ENCODE measurements at places on chromosomes 16 and 17.

DNA sequence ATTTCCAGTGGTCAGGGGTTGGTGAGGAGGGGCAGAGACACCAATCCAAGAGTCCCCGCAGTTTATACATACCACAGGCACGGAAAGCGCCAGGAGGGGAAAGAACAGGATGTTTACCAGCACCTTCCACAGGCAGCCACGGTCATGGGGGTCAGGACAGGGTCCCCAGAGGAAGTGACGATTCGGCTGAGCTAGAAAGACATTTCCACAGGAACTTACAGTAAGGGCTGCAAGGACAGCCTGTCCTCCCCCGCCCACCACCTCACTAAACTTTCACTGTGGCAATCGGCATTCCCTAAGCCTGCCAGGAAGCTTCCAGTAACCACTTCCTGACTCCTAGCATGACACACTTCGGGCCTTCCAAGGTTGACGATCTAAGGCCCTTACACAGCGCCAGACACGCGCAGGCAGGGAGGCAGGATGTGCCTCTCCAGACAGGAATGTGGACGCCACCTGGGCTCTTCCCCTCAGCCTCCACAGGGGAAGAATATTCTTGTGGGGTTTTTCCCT lies 1.2 kb upstream of the MT2A start:
- DNase-seq = peak; percentile 99

DNA sequence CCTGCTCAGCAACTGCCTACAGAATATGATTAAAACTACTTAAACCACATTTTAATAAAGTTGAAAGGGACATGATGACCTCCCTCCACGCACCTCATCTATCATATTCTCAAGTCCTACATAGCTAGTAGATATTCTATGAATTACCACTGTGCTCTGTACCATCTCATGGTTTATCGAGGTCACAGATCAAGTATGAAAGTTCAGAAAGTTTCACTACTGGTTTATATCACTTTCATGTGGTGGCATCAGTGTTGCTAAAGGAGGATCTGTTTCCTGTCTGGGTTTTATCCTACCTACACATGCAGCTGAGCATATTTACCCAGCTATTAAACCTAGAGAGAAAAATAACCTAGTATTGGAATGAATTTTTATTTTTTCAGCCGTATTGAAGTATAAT lies 214.9 kb upstream of the MON1B start:
- DNase-seq = no peak

DNA sequence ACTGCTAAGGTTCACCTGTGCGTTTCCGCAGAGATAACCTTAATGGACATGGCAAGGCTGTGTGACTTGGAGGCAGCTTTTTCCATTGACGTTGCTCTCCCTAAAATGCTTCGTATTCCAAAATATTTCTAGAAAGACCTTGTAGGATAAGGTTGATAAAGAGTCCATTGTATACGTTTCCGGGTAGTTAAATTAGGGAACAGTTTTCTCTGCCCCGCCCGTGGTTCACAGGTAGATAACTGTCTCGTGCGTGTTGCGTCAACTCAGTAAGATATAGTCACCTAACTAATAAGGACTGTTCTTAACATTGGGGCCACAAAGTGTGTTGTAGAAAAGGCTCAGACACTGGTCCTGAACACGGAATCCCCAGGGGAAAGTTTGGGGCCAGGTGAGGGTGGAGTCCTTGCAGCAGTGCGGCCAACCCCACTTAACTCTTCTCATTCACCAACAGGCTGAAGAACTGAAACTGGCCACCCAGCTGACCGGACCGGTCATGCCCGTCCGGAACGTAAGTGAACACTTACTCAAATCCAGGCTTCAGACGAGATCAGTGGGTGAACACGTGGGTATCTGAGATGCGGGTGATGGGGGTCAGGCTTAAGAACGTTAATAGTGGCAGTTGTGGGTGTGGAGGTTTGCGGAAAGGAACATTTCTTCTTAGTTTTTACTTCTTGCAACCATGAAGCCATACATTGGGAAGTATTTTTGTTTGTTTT lies 1.6 kb downstream of the RPL13 start:
- DNase-seq = peak; percentile 27

GRCh38 chr17:45296003-45296832 lies 20.6 kb downstream of the MAP3K14 start:
- peak; percentile 48 for DNase-seq

DNA sequence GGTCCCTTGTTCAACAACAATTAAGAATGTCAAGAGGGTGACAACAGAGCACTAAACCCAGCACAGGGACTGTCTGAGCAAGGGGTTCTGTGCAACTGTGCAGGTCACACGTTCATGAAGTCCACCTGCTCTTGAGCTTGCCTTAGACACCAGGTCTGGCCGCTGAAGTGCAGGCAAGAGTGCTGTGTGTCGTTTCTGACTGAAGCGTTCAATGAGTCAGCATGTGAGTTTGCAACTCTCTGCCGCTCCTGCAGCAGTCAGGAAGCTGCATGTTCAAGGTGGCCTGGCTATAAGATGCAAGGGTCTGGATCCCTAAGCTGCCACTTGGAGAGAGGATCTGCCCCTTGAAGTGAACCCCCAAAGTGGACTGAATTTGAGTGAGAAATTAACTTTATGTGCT lies 332.7 kb upstream of the HSBP1 start:
- DNase-seq = no peak

DNA sequence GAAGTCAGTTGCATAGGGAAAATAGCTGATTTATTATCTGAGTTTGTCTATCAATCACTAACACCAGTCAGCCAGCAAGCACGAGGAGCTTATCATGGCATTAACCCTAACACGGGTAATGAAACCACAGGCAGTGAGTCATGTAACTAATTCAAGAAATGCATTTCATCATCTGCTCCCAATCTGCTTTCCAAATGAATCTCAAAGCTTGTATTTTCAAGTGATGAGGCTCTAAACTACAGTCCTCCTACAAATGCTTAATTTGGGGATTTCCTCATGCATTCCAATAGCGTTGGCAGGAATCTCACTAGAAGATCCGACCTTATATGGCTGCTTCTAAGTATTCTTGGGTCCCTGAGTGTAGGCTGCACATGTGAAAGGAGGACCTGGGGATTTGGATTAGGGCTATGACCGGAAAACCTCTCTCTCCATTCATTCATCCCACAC lies 118.4 kb upstream of the HSBP1 start:
- DNase-seq = peak; percentile 22

GRCh38 chr17:29716566-29716965 lies 93.9 kb upstream of the CORO6 start:
- no peak for DNase-seq

DNA sequence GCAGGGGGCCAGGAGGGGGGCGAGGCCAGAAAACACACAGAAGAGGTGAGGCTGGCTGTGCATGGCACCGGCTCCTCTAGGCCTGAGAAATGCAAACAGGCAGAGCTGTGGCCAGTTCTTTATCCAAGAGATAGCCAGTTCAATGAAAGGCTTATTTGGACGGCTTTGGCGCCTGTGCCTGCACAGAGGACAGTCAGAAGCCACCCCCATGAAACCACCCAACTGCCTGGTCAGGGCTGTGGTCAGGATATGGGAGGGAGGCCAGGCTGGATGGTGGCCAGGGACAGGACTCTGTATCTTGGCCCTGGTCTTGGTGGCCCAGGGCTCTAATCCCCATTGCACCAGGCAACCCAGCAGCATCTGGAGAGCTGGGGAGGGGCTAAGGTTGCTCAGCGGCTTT lies 24.5 kb upstream of the GPRC5C start:
- no peak for DNase-seq

DNA sequence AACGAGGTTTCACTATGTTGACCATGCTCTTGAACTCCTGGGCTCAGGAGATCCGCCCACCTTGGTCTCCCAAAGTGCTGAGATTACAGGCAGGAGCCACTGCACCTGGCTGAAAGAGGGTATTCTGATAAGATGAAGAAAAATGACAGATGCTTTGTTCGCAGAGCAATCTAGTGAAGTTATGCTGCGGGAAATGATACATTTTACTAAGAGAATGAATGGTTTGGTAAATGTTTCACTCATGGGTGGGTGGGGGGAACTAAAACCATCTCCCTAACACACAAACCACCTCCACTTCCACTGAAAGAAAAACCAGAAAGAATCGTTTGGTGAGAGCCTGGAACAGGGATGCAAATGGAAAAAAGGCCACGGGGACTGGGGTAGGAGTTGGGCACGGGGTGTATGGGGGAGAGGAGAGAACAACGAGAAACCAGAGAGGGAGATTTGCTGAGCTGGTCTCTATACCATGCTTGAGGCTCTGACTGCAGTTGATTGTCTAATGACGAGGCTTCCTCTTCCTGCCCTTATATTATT lies 19.0 kb upstream of the XYLT2 start:
- DNase-seq = no peak

DNA sequence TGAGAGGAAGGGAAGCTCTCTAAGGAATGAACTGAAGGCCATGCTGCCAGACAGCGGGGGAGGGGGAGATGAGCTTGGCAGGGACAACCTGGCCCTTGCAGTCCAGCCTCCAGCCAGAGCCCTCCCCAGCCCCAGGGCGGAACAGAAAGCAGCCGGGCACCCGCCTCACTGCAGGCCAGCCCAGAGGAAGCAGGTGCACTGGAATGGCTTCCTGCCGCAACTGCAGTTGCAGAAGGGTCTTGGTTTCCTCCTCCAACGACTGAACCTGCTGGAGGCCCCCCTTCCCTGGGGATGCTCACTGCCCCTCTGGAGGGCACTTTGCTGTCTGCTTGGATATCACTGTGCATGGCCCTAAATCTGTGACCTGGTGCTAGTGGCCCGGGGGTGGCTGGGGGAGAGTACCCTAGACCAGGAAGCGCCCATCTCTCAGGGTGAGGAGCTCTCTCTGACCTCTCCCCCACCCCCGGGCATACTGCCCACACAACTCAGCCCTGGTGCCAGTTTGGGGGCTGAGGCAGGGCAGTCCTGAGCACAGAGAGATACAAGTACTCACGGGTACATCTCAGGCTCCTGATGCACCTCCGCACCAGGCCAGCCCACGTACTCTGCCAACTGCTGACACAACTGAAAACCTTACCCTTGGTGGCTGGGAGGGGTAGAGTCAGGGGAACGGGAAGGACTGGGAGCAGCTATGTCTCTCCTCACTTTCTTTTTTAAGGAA lies 41.1 kb downstream of the MYO18A start:
- peak; percentile 49 for DNase-seq

- peak; percentile 32 for DNase-seq
Measured at GRCh38 chr17:82229698-82230608, 1.1 kb downstream of the SLC16A3 start.

DNA sequence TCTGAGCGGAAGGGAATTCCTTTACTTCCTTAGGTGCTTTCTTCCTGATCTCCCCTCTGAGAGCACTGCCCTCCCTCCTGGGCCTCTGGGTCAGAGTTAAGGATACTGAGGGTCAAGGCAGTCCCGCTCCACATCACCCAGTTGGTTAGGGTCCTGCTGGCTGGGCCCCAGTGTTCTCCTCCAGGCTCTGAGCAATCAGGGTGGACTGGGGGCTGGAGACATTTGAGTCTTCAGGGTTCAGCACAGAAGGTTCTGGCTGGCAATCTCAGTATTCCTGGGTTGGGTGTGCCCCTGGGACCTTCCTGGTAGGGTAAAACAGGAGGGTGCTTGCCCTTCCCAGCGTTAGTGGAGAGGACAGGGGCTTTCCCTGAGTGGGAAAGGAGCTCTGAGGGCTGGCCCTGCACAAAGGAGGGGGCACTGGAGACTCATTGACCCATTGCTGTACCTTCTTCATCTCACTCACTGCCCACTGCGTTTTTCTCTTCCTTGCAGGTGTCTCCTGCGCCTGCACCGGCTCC lies 448 bp downstream of the MT1M start:
- DNase-seq = no peak

DNA sequence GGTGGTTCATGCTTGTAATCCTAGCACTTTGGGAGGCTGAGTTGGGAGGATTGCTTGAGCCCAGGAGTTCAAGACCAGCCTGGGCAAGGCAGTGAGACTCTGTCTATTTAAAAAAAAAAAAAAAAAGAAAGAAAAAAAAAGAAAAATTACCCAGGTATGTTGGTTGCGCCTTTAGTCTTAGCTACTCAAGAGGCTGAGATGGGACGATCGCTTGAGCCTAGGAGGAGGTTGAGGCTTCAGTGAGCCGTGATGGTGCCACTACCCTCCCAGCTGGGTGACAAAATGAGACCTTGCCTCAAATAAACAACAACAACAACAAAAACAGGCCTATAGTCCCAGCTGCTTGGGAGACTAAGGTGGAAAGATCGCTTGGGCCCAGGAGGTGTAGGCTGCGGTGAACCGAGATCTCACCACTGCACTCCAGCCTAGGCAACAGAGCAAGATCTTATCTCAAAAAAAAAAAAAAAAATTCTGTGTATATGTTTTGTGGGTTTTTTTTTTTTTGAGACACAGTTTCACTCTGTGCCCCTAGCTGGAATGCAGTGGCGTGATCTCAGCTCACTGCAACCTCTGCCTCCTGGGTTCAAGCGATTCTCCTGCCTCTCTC lies 12.5 kb upstream of the ANKRD40CL start:
- DNase-seq = no peak

GRCh38 chr16:57366544-57367040 lies 5.7 kb upstream of the CX3CL1 start:
- DNase-seq = peak; percentile 51

DNA sequence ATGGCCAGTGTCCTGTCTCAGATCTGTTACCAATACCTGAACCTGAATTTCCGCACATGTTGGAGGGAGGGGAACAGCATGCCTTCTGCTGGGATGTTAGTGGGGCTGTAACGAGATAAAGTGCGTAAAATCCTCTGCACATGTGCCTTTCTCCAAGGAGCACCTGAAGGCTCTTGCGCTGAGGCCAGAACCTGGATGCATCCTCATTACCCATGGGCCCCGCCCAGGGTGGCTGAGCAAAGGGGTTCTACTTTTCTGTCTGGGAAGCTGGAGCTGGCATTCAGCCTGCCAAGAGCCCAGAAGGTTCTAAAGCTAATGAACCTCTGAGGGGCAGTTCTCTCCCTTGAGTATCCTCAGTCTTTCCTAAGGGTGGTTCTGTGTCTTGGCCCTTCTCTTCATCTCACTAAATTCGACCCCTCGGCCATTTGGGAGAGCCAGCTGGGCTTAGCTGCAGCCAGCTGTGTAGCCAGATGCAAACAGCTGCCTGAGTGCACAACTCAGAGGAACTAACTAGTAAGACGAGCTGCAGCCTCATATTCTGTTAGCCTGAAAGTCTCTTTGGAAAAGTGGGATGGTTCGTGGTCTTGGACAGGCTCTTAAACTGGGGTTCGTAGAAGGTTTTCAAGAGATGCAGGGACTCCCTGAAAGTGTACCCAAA lies 2.5 kb downstream of the ITGA3 start:
- no peak for DNase-seq

- peak; percentile 58 for DNase-seq
Measured at GRCh38 chr17:67718325-67718941, 697 bp downstream of the NOL11 start.

GRCh38 chr16:27208081-27208680 lies 4.9 kb downstream of the KDM8 start:
- no peak for DNase-seq

- no peak for DNase-seq
Measured at GRCh38 chr17:29642171-29642611, 19.5 kb upstream of the CORO6 start.

DNA sequence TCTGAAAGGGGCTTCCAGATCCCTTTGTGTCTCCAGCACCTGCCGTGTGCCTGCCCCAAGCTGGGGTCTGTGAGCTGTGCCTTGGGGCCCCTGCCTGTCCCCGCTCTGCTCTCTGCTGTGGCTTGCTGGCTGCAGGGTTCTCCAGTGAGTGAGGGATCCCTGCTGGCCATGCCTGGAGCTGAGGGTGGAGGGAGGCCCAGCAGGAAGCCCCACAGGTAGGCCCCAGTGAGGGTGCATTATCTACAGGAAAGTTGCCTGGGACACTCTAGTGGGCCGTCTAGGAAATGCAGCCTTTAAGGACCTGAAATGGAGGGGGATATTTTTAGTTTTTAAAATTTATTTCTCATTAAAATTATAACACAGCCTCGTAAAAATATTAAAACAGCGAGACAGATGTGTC lies 50.9 kb downstream of the JPH3 start:
- peak; percentile 20 for DNase-seq

All from dermis blood vessel endothelial cell (primary cell).